Activated CD4-positive, alpha-beta memory T cell treated with anti-CD3 and anti-CD28 coated beads for 36 hours (primary cell): ENCODE measurements at places on chromosomes 2 and 18.

DNA sequence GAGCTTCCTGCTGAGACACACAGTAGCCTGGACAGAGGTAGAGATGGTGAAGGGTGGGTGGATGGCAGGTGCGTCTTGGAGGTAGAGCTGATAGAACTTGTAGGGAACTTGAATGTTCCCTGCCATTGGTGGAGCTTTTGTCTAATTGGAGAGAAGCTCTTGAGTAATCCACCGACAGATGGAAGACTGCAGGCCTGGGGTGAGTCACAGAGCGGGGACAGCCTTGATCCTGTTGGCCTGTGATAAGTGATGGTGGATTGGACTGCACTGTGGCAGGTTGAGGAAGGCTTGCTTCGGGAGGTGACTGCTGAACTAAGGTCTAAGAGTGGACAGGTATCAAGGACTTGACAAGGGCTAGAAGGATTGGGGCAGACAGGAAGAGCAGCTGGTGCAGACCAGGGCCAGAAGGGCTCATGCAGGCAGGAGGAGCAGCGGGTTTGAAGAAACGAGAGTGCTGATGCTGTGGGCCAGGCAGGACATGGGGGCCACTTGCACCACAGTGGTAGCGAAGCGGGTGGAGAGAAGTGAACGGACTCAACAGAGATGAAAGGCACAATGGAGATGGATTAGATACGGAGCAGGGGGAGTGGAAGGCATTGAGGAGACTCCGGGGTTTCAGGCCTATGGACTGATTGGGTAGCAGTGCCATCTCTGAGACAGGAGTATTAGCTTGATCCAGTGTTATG is 16.3 kb downstream of the CABLES1 start:
- no peaks in the 10 kb centered on the region for H3K36me3 ChIP-seq
- no peak overlapping the region for H3K4me3 ChIP-seq
- H3K27me3 ChIP-seq = no peaks in the 10 kb centered on the region
- DNase-seq = no peak
- no peaks in the 10 kb centered on the region for H3K4me1 ChIP-seq

- H3K27ac ChIP-seq = no peak overlapping the region
- peaks cover 27% of the 10 kb centered on the region for H3K36me3 ChIP-seq
- no peak for DNase-seq
- no peaks in the 10 kb centered on the region for H3K27me3 ChIP-seq
- H3K4me3 ChIP-seq = no peak overlapping the region
- H3K4me1 ChIP-seq = peaks cover 2% of the 10 kb centered on the region
Measured at GRCh38 chr2:135904341-135904989, 28.2 kb upstream of the MCM6 start.

- peak overlapping the region; percentile 99 for H3K27ac ChIP-seq
- H3K4me1 ChIP-seq = peaks cover 82% of the 10 kb centered on the region
- peak overlapping the region; percentile 75 for H3K4me3 ChIP-seq
- peaks cover 7% of the 10 kb centered on the region for H3K36me3 ChIP-seq
- DNase-seq = peak; percentile 18
Measured at GRCh38 chr18:79521416-79522205, 125.9 kb downstream of the NFATC1 start.

GRCh38 chr2:623130-623922 is 53.9 kb downstream of the TMEM18 start:
- no peak for DNase-seq
- H3K4me3 ChIP-seq = no peak overlapping the region
- H3K36me3 ChIP-seq = no peaks in the 10 kb centered on the region
- peaks cover 3% of the 10 kb centered on the region for H3K27me3 ChIP-seq
- no peak overlapping the region for H3K27ac ChIP-seq

- no peak for DNase-seq
- H3K27me3 ChIP-seq = peaks cover 2% of the 10 kb centered on the region
- H3K27ac ChIP-seq = no peak overlapping the region
- H3K36me3 ChIP-seq = no peaks in the 10 kb centered on the region
Measured at GRCh38 chr2:109324861-109325260, 195.9 kb downstream of the SH3RF3 start.

DNA sequence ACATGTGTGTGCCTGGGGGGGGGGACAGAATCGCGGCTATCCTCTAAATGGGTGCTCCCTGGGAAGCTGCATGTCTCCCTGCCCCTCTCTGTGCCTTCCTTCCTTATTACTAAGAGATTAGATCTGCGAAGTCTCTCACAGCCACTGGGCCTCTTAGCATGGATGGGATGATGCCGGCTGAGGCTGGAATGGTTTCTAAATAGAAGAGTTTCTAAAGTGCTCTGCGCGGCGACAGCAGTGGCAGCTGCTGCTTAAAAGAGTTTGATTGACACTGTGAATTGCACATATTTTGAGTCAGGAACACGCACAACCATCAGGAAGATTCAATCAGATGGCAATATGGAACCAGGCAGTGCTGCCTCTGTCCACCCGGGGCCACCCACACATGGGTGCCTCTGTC is 163.8 kb downstream of the CLIP4 start:
- no peak overlapping the region for H3K4me3 ChIP-seq
- no peaks in the 10 kb centered on the region for H3K4me1 ChIP-seq
- H3K27ac ChIP-seq = no peak overlapping the region
- no peak for DNase-seq
- H3K27me3 ChIP-seq = peaks cover 16% of the 10 kb centered on the region
- H3K36me3 ChIP-seq = no peaks in the 10 kb centered on the region

DNA sequence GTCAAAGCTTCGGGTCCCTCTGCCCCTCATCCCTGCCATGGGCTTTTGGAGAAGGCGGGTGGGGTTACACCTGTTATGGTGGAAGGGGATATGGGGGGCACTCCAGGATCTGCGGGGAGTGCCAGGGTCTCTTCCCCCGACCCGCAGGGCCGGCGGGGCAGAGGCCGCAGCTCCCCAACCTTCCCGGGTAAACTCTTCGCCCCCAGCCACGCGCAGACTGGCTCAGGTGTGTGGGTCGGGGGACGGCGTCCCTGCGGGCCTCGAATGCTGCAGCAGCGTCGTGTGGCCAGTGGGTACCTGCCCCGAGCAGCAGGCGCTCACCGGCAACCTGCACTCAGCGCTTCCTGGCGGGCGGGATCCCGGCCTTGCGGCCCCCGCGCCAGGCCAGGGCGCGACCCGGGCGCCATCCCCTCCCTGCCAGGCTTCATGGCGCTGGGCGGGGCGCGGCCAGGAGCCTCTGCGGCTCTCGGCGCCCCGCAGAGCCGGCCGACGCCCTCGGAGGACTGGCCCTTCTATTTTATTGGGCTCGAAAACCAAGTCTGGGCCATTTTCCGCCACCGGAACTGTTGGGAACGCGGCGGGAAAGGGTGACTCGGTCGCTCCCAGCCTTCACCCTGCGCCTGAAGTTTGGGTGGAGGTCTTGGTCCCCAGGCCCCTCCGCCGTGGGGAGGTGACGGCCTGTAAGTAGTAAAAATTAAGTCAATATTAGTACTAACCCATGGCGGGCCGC is 4.5 kb downstream of the GBX2 start:
- peaks cover 46% of the 10 kb centered on the region for H3K27me3 ChIP-seq
- no peaks in the 10 kb centered on the region for H3K36me3 ChIP-seq
- H3K4me1 ChIP-seq = peaks cover 11% of the 10 kb centered on the region
- no peak overlapping the region for H3K4me3 ChIP-seq
- DNase-seq = no peak

GRCh38 chr2:119104414-119104813 is 54.1 kb downstream of the C1QL2 start:
- H3K4me3 ChIP-seq = no peak overlapping the region
- H3K27ac ChIP-seq = no peak overlapping the region
- no peak for DNase-seq
- no peaks in the 10 kb centered on the region for H3K4me1 ChIP-seq
- H3K27me3 ChIP-seq = no peaks in the 10 kb centered on the region

- no peaks in the 10 kb centered on the region for H3K4me1 ChIP-seq
- peaks cover 1% of the 10 kb centered on the region for H3K27me3 ChIP-seq
- no peak overlapping the region for H3K27ac ChIP-seq
- H3K4me3 ChIP-seq = no peak overlapping the region
Measured at GRCh38 chr18:23648940-23649607, 13.6 kb downstream of the ANKRD29 start.

GRCh38 chr2:60025496-60025895 is 528.0 kb downstream of the BCL11A start:
- no peak for DNase-seq
- no peak overlapping the region for H3K27ac ChIP-seq
- H3K4me3 ChIP-seq = no peak overlapping the region

DNA sequence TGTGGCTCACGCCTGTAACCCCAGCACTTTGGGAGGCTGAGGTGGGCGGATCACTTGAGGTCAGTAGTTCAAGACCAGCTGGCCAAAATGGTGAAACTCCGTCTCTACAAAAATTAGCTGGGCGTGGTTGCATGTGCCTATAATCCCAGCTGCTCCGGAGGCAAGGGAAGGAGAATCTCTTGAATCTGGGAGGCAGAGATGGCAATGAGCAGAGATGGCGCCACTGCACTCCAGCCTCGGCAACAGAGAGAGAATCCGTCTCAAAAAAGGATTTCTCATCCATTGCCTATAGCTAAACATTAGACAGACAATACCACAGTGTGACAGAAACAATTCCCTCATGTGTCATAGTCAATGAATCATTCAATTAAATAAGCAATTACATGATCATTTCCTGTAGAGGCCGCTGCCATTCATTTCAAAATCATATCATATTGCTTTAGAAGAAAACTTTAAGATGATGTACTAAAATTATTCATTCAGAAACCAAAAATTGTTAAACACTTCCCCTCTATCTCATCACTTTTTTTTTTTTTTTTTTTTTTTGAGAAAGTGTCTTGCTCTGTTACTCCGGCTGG is 69.5 kb upstream of the TGIF1 start:
- H3K27me3 ChIP-seq = peaks cover 13% of the 10 kb centered on the region
- no peak overlapping the region for H3K4me3 ChIP-seq
- H3K27ac ChIP-seq = no peak overlapping the region
- H3K36me3 ChIP-seq = no peaks in the 10 kb centered on the region
- DNase-seq = peak; percentile 57

- H3K27ac ChIP-seq = no peak overlapping the region
- no peaks in the 10 kb centered on the region for H3K27me3 ChIP-seq
- peaks cover 11% of the 10 kb centered on the region for H3K36me3 ChIP-seq
- no peak for DNase-seq
- H3K4me1 ChIP-seq = peaks cover 6% of the 10 kb centered on the region
- no peak overlapping the region for H3K4me3 ChIP-seq
Measured at GRCh38 chr2:181231886-181232621, 225.1 kb upstream of the ITGA4 start.

DNA sequence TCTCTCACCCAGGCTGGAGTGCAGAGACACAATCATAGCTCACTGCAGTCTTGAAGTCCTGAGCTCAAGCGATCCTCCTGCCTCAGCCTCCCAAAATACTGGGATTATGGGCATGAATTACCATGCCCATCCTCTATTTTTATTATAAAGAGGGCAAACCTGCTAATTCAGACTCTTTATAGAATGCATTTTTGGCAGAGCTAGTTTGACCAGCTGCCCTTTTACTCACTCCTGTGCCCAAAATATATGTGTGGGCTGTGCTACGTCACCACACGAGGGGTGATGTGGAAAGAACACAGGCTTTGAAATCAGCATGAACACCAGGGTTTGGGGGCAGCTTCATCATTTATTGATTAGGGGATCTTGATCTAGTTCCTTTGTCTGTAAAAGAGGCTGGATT is 137.8 kb downstream of the CLIP4 start:
- H3K4me3 ChIP-seq = no peak overlapping the region
- DNase-seq = no peak
- no peaks in the 10 kb centered on the region for H3K4me1 ChIP-seq
- no peaks in the 10 kb centered on the region for H3K36me3 ChIP-seq

- H3K4me1 ChIP-seq = no peaks in the 10 kb centered on the region
- H3K4me3 ChIP-seq = no peak overlapping the region
- no peak overlapping the region for H3K27ac ChIP-seq
- H3K27me3 ChIP-seq = no peaks in the 10 kb centered on the region
Measured at GRCh38 chr2:204505488-204505887, 39.8 kb upstream of the PARD3B start.

DNA sequence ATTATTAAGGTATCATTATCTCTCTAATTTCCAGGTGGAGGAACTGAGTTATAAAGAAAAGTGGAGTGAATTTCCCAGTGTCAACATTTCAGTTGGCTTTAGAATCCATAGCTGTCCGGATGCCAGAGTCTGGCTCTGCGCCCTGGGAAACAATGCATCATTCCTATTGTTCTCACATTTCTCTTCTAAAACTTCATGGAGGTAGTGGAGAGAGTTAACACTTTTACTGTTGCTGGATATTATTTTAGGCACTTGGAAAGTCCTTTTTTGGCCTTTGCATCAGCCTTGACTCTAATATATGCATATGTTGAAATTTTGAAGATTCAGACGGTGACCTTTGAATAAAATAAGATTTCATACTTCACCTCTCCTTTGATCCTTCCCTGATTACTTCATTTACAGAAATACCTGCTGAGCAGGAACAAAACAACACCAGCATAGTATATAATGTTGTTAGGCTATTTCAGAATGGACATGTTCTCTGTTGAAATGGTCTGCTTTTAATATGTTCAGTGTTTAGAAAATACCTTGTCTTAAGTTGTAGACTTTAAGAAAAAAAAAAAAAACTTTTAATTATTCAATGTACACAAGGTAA is 148.8 kb downstream of the EPHA4 start:
- H3K4me3 ChIP-seq = no peak overlapping the region
- H3K36me3 ChIP-seq = peaks cover 20% of the 10 kb centered on the region
- H3K27me3 ChIP-seq = no peaks in the 10 kb centered on the region
- DNase-seq = no peak
- H3K27ac ChIP-seq = no peak overlapping the region

- H3K27ac ChIP-seq = no peak overlapping the region
- H3K27me3 ChIP-seq = peaks cover 2% of the 10 kb centered on the region
- no peak overlapping the region for H3K4me3 ChIP-seq
- H3K36me3 ChIP-seq = no peaks in the 10 kb centered on the region
- H3K4me1 ChIP-seq = no peaks in the 10 kb centered on the region
Measured at GRCh38 chr18:37578886-37579513, 13.4 kb upstream of the CELF4 start.

- H3K4me1 ChIP-seq = peaks cover 38% of the 10 kb centered on the region
- peak overlapping the region; percentile 57 for H3K4me3 ChIP-seq
- DNase-seq = peak; percentile 87
- no peaks in the 10 kb centered on the region for H3K36me3 ChIP-seq
Measured at GRCh38 chr18:48868468-48869466, 82.0 kb downstream of the SMAD7 start.

GRCh38 chr2:60496956-60497355 is 56.5 kb downstream of the BCL11A start:
- DNase-seq = no peak
- peaks cover 1% of the 10 kb centered on the region for H3K27me3 ChIP-seq
- H3K4me1 ChIP-seq = no peaks in the 10 kb centered on the region
- H3K4me3 ChIP-seq = no peak overlapping the region
- no peak overlapping the region for H3K27ac ChIP-seq
- no peaks in the 10 kb centered on the region for H3K36me3 ChIP-seq

GRCh38 chr18:79574938-79575525 is 104.6 kb upstream of the CTDP1 start:
- peaks cover 3% of the 10 kb centered on the region for H3K36me3 ChIP-seq
- no peaks in the 10 kb centered on the region for H3K27me3 ChIP-seq
- H3K4me1 ChIP-seq = peaks cover 6% of the 10 kb centered on the region

- peaks cover 2% of the 10 kb centered on the region for H3K4me1 ChIP-seq
- no peak overlapping the region for H3K4me3 ChIP-seq
- H3K27ac ChIP-seq = no peak overlapping the region
- peaks cover 4% of the 10 kb centered on the region for H3K27me3 ChIP-seq
Measured at GRCh38 chr18:58359218-58359617, 269.7 kb downstream of the ALPK2 start.
